ENCODE measurements at places on chromosomes 12 and 14.

DNA sequence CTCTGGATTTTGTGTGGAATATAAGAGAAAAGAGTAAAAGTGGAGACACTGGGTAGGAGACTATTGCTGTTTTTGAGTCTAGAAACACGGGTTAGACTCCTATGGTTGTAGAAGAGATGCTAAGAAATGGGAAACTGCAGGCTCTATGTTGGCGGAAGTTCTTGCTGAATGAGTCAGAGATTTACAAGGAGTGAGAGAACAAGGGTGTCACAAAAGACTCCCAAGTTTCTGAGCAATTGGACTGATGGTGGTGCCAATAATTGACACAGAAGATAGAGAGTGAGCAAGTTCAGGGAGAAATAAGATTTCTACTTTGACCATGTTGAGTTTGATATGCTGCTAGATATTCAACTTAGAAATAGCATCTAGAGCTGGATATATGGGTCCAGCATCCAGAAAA lies 2.6 kb upstream of the PRKD1 start:
- no peak overlapping the region for H3K4me3 ChIP-seq
- H3K27me3 ChIP-seq = peaks cover 32% of the 10 kb centered on the region
- no peaks in the 10 kb centered on the region for H3K4me1 ChIP-seq
- DNase-seq = no peak

DNA sequence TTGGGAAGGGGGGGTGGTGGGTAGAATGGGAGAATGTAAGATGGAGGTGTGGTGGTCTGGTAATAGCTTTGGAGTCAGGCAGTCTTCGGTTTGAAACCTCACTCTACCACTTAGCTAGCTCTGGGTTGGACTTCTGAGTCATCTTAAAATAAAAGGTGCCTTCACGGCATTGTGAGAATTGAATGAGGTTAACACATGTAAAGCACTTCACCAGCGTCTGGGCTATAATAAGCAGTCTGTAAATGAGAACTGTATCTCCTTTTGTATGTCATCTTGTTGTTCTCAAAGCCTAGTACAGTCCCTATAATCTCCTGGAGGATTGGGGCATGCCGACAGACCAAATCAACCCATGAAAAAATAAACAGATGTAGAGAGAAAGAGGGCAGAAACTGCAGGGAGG lies 11.2 kb downstream of the C2CD5 start:
- no peak overlapping the region for H3K4me3 ChIP-seq
- H3K27me3 ChIP-seq = no peaks in the 10 kb centered on the region
- no peak for DNase-seq
- H3K36me3 ChIP-seq = peaks cover 27% of the 10 kb centered on the region
- peaks cover 3% of the 10 kb centered on the region for H3K4me1 ChIP-seq

GRCh38 chr12:90287585-90287984 lies 578.9 kb upstream of the ATP2B1 start:
- no peak overlapping the region for H3K27ac ChIP-seq
- H3K4me3 ChIP-seq = no peak overlapping the region
- DNase-seq = no peak
- no peaks in the 10 kb centered on the region for H3K4me1 ChIP-seq

DNA sequence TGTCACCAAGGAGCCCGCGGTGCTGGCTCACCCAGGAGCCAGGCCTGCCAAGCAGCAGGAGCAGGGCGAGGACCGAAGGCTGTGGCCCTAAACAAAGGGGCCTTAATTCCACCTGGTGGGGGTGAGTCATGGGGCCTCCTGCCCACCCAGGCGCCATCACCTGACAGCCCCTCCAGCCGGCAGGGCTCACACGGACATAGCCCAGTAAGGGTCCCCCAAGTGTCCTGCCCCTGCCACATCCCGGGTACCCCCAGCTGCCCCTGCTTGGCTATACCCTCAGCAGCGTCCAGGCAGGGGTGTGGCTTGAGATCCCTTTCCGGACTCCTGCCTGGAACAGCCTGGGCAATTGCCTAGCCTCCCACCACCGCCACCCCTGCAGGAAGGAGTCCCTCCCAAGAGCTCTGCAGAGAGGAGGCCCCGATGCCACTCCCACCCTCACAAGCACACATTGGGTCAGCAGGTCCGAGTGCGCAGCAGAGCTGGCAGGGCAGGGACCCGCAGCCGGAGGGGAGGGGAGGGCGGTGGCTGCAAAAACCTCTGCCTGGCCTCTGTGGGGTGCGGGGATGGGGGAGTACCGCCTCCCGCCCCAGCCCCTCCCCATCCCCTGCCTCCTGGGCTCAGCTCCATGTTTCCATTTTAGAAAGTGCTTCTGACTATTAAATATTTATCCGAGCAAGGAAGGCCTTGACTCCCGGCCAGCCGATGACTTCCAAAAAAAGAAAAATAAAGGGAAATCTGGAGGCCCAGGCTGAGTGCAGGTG lies 4.6 kb downstream of the AHNAK2 start:
- H3K36me3 ChIP-seq = no peaks in the 10 kb centered on the region
- DNase-seq = no peak
- peaks cover 22% of the 10 kb centered on the region for H3K4me1 ChIP-seq
- no peak overlapping the region for H3K4me3 ChIP-seq
- H3K27ac ChIP-seq = no peak overlapping the region

- H3K36me3 ChIP-seq = no peaks in the 10 kb centered on the region
- no peak overlapping the region for H3K27ac ChIP-seq
- no peak overlapping the region for H3K4me3 ChIP-seq
- DNase-seq = no peak
Observed at GRCh38 chr12:108914121-108914531, 34.2 kb downstream of the DAO start.

GRCh38 chr12:95590775-95591174 lies 39.5 kb upstream of the USP44 start:
- H3K4me1 ChIP-seq = no peaks in the 10 kb centered on the region
- no peak for DNase-seq
- H3K27ac ChIP-seq = no peak overlapping the region

GRCh38 chr12:81596558-81596957 lies 162.6 kb downstream of the PPFIA2 start:
- H3K27ac ChIP-seq = no peak overlapping the region
- no peak overlapping the region for H3K4me3 ChIP-seq
- H3K4me1 ChIP-seq = no peaks in the 10 kb centered on the region
- H3K36me3 ChIP-seq = no peaks in the 10 kb centered on the region
- DNase-seq = no peak

DNA sequence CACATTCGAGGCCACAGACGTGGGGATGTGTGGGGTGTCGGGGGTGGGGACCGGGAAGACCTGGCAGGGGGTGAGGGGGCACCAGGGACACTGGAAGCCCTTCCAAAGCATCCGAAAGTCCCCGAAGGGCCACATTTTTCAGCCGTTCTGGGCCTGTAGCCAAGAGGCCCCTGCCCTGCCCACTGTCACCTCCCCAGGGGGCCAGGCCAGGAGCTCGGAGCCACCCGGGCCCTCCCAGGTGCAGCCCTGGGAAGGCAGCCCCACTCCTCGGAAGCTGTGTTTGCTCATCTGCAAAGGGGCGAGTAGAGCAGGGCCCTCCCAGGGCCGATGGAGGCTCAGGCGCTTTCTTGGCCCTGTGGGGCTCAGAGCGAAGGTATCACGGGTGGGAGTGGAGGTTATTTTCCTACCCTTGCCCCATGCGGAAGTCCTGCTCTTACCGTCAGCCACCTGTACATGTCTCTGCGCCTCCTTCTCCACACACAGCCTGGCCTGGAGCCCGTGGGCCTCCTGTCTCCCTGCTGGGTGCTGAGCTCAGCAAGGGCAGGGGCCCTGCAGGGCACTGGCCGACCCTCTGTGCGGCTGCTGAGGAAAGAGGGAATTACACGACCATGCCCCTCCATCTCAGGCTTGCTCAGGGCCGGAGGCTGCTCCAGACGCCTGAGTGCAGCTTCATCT lies 27.2 kb downstream of the NOC4L start:
- H3K27me3 ChIP-seq = peaks cover 5% of the 10 kb centered on the region
- peaks cover 44% of the 10 kb centered on the region for H3K4me1 ChIP-seq
- no peak overlapping the region for H3K4me3 ChIP-seq
- no peak for DNase-seq

DNA sequence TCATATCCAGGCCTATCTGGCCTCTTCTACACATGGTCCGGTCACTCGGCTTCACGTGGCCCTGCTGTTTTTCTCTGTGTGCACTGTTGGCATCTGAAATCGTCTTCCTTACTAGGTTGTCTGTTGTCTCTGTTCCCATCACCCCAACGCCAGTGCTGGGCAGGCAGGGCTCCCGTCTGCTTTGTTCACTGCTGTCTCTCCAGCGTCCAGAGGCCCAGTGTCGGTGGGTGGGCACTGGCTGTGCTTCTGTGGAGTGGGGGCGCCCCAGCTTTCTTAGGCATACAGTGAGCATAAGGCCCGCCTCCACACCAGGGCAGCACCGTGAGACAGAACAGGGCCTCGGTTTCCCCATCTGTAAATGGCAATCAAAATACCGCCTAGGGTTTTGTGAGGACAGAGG lies 153.1 kb downstream of the BCL11B start:
- DNase-seq = no peak
- H3K27me3 ChIP-seq = peaks cover 5% of the 10 kb centered on the region
- no peak overlapping the region for H3K4me3 ChIP-seq

DNA sequence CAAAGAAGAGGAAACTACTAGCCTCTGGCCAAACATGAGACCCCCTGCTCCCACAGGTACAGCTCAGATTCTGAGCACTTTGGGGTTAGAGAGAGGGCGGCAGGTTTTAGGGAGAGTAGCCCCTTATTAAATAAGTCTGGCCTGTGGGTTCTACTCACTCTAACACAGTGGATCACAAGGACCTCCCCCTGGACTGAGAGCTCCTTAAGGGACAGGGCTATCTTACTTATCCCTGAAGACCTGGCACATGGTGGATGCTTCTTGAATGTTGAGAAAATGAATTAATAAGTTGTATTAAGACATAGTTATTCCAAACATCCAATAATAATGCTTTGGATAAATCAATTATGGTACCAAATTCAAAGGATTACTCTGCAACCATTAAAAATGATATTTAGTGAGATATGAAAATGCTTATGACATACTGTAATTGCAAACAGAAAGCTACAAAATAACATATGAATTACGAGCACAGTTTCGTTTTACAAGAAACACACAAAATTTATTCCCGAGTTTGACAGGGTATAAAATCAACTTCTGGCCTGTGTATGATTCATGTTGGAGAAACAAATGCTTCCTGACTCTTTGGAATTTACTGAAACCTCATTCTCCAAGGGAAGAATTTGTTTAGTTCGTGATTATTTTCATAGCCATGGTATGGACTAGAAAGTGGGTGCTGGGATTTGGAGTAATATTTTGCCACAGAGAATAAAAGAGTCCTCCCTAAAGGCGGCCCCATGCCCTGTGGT lies 59.3 kb upstream of the BDKRB2 start:
- DNase-seq = no peak
- no peaks in the 10 kb centered on the region for H3K36me3 ChIP-seq
- H3K4me1 ChIP-seq = no peaks in the 10 kb centered on the region
- H3K27me3 ChIP-seq = no peaks in the 10 kb centered on the region
- H3K27ac ChIP-seq = no peak overlapping the region

GRCh38 chr14:29236401-29236800 lies 469.8 kb downstream of the FOXG1 start:
- H3K36me3 ChIP-seq = no peaks in the 10 kb centered on the region
- DNase-seq = no peak
- no peaks in the 10 kb centered on the region for H3K27me3 ChIP-seq
- H3K4me3 ChIP-seq = no peak overlapping the region
- H3K27ac ChIP-seq = no peak overlapping the region

DNA sequence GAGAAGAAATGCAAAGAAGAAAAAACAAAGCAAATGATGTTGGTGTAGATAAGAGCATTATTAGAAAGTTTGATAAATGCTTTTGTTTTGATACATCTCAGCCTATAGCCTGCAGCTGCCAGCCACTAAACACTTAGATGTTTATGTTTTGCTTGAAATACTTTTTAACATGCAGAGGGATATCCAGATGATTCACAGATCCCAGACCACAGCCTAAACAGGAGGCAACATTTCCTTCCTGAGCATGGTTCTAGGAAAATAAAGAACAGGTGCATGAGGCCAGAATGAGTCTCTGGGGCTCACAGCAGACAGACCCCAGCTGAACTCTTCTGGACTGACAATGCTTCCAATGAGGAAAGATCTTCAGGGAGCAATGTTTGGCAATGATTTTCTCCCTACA lies 103.7 kb upstream of the EEA1 start:
- H3K27me3 ChIP-seq = no peaks in the 10 kb centered on the region
- DNase-seq = no peak
- no peak overlapping the region for H3K27ac ChIP-seq
- H3K4me1 ChIP-seq = no peaks in the 10 kb centered on the region

DNA sequence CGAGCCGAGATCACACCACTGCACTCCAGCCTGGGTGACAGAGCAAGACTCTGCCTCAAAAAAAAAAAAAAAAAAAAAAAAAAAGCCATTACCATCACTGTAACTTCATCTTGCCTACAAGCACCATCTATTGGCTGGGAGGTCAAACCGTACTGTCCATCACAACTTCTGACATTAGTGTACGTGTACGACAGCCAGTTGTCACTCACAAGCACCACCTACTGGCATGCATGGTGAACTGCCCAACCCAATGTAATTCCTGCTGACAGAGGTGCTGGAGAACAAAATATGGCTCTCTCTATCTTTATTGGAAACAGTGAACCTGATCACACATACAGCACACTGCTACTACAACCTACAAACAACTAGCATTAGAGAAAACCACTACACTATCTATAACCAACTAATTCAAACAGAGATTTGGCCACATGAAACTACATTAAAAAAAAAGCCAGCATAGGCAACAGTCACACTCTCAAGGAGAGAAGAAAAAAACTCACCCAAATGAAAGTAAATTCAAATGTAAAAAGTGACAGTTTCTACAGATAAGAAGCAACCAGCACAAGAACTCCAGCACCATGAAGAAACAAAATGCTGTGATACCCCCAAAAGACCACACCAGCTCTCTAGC lies 82.3 kb downstream of the PUS7L start:
- no peaks in the 10 kb centered on the region for H3K27me3 ChIP-seq
- no peak overlapping the region for H3K27ac ChIP-seq
- H3K4me3 ChIP-seq = no peak overlapping the region

DNA sequence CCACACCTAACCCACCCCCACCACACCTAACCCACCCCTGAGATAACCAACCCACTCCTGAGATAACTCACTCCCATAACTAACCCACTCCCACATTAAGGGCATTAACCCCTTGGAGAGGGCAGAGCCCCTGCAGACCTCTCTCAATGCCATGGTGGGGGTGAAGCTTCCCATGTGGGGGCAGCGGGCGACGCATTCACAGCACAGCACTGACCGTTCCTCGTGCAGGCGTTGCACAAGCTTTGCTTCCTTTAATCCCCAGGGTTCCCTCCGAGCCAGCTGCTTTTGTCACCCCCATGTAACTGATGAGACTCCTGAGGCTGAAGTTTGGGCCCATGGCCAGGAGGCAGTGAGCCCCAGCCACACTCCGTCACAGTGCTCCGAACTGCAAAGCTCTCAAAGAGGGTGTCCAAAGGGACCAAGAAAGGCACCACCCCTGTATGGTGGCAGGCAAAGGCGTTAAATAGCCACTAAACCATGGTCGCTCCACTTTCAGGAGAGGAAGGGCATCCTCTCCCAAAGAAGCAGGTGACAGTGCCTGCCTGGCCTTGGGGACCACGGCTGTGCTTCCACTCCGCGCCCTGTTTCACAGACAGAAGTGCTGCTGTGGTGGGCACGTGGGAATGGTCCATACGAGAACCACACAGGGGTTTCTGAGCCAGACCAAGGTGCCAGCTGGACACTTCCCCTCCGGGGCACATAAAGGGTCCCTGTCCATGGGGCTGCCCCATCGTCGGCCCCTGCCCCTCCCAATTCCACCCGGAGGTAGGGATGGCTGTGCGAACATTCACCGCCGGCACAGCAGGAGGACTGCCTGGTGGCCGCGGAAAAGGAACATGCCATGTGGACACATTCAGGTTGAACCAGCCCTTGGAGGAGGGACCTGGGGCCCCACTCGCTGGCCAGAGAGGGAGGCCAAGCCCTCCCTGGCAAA lies 28.3 kb downstream of the GALNT9 start:
- no peaks in the 10 kb centered on the region for H3K36me3 ChIP-seq
- H3K4me3 ChIP-seq = no peak overlapping the region
- DNase-seq = no peak
- H3K27me3 ChIP-seq = no peaks in the 10 kb centered on the region
- no peak overlapping the region for H3K27ac ChIP-seq
